H9 (cell line): ENCODE measurements at places on chromosomes 11 and 22.

- no peak for DNase-seq
These were observed 36.1 kb downstream of the MMP20 start for GRCh38 chr11:102589047-102589459.

- no peak for DNase-seq
These were observed 396 bp downstream of the CCDC157 start for GRCh38 chr22:30357236-30357570.

DNA sequence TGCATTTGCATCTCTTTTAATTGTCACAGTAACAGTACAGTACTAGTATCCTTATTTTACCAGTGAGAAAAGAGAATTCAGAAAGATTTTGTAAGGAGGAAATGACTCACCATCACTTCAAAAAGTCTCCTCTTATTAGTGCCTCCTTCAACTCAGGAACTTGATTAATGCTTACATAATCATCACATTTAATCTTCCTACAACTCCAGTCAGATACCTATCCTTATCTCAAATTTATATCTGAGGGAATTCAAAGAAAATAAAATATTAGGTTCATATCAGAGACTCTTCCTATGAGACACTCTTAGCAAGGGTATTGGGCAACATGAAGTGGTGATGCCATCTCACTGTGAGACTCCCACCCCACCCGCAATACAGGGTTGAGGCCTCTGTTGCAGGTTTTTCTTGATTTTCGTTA is 26.1 kb upstream of the CTSC start:
- no peak for DNase-seq

GRCh38 chr22:37654563-37655251 is 3.8 kb upstream of the PDXP start:
- no peak for DNase-seq

DNA sequence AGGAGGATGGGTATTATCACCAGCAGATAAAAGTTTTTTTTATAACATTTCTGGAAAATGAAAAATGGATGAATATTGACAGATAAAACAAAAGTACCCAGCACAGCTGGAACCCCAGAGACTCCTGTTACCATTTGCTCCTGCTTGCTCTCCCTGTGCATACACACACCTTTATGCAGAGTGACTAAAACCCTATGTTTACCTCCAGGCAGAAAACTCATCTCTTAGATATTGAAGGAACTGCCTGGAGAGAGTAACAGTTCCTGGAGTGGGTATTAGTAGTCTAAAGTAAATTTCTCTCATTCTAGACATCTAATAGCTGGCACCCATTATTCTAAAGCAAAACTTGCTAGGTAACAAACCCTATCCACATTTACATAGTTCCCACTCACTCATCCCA is 38.0 kb downstream of the CYP2R1 start:
- DNase-seq = no peak

- no peak for DNase-seq
These were observed 129.7 kb downstream of the LDLRAD3 start for GRCh38 chr11:36073411-36074203.
